ENCODE measurements at places on chromosomes 12 and 14.

DNA sequence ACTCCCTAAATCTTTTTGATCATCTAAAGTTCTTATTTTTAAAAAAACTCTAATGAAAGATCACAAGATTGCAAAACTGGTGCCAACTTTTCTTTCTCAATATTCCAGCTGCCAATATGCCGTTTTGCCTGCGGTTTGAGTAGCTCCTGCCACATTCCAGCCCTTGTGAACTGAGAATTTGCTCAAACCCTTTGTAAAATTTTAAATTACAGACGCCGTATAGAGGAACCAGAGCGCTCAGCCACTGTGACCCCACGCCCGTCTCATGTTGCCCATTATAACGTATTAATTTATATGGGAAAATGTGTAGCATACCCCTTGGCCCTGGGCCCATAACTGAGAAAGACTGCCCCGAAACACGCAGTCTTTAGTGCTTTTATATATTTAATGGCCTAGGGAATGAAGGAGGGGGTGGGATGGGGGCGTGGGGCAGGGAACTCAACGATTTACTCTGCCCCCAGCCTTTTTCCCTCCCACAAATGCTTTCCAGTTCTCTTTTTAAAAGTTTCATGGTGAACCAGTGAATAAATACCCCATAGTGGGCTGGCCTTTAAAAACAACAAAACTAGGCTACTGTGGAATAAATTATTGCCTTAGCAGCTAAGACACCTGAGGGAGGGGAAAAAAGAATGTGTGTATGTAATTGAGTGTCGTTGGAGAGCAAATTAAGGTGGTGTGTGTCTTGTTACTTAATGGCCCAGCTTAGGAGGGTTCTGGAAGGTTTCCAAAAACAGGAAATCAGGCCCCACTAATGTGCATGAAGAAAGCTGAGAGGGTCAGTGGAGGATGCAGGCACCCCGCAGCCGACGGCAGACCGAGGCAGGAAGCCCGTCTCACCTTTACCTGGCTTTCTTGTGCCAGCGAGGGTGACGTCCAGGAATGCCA is 45.7 kb upstream of the RFLNA start:
- no peak for DNase-seq

- no peak for DNase-seq
These were observed 253.3 kb downstream of the SLC15A4 start for GRCh38 chr12:128570191-128571065.

- no peak for DNase-seq
These were observed 456.6 kb downstream of the VRK1 start for GRCh38 chr14:97253756-97254155.

DNA sequence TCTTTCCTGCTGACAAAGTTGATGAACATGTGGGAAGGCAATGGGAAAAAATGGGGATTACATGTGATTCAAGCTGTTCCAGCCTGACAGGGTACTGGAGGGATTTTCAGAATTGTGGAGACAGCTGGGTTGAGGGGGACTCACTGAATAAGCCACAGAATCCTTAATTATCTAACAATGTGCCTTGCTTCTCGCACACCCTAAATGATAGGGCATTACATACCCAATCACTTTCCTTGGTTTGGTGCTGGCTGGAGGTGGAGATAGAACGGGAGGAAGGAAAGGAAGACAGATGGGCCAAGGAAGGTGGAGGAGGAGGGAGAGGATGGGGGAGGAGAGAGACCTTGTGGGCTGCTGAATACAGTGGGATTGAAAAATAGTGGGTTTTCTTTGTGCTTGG is 20.7 kb downstream of the PELI2 start:
- DNase-seq, result no peak

- DNase-seq, result peak; percentile 18
These were observed 513 bp downstream of the CCNK start for GRCh38 chr14:99481745-99482099.

- DNase-seq, result no peak
These were observed 231.8 kb upstream of the NPAS3 start for GRCh38 chr14:32706721-32707519.

- DNase-seq, result no peak
These were observed 7.1 kb downstream of the RAPGEF3 start for GRCh38 chr12:47751561-47751960.

DNA sequence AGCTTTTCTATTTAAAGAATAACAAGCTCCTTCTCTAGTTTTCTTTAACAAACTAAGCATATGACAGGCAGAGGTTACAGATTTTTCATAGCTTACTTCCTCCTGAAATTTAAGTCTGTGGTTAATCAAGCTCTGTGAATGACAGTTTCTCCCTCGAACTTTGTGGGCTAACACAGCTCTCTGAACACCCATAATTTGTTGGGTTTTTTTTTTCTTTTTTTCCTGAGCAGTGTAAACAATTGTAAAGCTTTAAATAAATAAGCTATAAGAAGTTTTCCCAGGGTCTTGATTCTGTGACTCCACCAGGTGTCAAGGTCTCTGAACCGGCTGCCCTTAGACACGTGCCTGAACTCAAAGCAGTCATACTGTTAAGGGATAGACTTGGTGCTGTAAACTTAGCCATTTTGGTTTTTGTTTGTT is 128.1 kb upstream of the AMIGO2 start:
- no peak for DNase-seq

DNA sequence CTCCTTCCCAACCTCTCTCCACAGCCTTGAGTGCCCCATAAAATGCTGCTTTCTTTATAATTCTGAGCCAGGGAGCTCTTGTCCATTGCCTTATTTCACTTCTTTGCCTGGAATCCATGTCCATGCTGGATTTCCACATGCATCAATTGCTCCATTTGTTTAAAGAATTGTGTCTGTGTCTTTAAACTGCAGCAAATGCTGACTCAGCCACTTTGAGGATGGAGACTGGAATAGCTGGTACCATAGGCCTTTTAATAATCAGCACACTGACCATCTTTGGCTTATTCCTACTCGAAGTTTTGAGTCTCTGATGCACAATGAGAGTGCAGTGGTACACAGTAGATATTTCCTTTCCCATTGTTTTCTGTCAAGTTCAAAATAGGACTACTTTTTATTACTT is 318.8 kb downstream of the LRIG3 start:
- no peak for DNase-seq

GRCh38 chr14:48274826-48275225 is 599.4 kb upstream of the MDGA2 start:
- DNase-seq, result no peak

GRCh38 chr12:13326076-13326475 is 129.6 kb downstream of the EMP1 start:
- no peak for DNase-seq

DNA sequence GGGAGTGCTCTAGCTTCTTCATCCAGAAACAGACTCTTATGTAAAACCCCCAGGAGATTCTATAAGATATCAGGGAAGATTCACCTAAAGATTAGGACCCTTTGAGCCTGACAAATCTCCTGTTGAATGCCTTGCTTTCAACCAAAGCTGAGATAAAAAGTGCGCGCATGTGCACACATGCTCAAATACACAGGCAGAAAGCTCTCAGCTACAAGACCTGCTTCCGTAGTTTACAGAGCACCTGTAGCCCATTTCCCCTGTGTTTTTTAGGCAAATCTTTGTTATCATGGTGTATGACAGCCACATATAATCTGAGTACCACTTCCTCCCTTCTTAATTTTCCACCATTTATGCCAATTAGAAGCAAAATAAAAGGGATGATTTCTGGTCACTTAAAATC is 866.9 kb downstream of the NRXN3 start:
- no peak for DNase-seq

DNA sequence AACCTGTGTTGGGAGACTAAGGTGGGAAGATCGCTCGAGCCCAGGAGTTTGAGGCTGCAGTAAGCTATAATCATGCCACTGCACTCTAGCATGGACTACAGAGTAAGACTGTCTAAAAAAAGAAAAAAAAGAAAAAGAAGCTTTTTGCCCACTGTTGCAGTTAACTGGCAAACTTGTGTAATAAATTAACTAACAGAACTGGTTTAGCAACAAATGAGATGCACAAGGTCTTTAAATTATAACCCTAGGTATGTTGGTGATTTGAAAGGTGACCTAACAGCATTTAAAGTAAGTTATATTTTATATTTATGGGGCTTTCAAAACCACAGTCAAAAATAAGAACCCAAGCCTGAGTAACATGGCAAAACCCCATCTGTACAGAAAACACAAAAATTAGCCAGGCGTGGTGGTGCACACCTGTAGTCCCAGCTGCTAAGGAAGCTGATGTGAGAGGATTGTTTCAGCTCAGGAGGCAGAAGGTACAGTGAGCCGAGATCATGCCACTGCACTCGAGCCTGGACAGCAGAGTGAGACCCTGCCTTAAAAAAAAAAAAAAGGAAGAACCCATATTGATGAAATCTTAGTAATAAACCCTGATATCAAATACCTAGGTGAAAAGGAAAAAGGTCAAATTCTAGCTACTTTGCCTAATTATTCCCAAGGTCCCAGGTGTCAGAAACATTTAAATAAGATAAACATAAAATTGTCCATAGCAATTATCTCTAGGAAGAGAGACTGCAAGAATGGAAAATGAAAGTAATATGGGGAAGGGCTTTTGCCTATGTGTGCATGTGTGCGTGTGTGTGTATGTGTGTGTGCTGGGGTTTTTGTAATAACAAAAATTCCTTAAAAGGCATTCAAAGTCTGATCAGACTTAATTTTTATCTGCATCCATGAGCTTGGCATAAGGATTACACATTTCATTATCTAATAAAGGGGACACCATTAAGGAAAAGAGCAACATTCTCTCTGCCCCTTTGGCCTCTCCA is 15.4 kb downstream of the SYNE2 start:
- DNase-seq, result no peak

DNA sequence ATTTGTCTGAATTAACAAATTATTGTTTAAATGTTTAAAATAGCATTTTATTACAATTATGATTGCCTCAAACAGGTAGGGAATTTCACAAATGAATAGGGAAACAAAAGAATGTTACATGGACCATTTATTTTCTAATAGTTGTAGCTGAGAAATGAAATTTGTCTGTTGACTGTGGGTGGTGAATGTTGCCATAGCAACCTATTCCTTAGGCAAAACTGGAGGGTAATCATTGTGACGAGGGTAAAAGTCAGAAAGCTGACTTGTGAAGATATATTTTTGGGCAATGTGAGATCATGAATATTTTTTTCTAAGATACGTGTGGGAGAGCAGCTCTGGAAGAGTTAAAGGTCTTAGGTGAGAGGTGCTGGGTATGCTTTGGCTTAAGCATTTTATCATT is 24.2 kb upstream of the CLEC14A start:
- no peak for DNase-seq

DNA sequence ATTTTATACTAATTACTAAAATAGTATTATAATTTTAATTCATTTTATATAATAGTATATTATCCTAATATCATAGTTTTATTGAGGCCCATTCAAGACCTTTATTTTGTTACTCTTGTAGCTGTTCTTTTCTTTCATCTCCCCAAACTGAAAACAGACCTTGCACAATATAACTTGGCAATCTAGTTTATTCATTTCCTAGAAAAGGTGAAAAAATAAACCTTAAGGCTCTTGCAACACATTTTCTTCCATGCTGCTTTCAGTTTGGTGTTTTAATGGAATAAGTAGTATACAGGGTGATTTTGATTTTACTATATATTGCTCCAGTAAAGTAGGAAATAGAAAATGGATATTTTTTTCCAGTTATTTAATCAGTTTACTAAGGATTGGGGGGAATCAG is 174.0 kb downstream of the SLC2A13 start:
- DNase-seq, result no peak

DNA sequence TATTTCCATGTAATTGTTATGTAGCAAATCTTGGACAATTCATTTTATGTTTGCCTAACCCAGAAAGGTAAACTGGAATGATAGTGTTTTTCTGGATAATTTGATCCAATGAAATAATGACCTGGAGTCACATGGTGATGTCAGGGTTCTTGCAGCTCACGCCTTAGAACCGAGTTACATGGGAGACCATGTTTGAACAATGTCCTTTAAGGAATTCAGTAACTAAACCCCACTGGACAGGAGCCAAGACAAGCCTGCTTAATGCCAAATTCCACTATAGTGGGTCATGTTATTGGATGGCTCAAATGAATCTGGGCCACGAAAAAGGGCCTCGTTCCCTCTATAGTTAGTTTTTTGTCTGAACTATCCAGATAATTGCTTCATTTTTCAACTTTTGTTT is 255.8 kb upstream of the HMGA2 start:
- DNase-seq, result no peak

DNA sequence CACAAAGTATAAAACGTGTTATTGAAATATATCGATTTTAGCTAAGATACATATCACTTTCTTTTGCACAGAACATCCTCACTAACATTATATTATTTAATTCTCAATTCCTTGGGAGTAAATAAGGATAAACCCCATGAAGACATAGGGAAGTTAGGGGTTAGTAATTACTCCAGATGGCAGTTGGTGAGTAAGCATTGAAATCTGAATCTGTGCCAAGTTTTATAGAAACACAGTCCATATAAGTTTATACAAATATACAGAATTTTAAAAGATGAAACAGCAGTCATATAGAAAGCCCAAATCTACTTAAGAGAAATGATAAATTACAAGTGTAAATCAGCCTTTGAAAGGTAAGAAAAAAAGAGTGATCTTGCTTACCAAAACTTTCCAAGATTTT is 200.4 kb upstream of the SYT10 start:
- DNase-seq, result no peak

DNA sequence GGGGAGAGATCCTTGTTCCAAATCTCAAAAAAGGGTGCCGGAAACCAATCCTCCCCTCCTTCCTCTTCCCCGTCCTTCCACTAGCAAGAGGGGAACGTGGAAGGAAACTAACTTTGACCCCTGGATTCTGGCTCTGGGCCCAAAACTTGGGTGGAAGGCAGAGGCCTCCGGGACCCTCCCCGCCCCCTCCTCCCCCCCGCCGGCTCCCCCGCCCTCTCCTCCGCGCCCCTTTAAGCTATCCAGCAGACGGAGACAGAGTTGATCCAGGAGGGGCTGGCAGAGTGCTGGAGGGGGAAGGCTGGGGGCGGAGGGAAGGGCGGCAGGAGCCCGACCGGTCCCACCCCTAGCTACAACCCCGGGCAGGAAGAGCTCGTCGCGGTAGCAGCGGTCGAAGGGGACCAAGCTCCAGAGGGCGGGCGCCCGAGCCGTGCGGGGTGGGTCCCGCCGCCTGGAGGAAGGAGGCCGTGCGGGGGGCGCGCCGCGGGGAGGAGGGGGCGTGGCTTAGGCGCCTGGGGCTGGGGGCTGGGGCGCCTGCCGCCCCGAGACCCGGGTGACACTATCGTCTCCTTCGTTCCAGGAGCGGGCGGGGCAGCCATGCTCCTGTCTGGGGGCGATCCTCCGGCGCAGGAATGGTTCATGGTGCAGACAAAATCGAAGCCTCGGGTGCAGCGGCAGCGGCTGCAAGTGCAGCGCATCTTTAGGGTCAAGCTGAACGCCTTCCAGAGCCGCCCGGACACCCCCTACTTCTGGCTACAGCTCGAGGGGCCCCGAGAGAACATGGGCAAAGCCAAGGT is at the start of gene NYNRIN:
Gene NYNRIN, plus strand, starts transcription at position 351 of the 794 bp plus-strand sequence. Its CDS starts 244 bp downstream, at position 595.
- DNase-seq, result peak; percentile 28

GRCh38 chr14:76904740-76905569 is 78.7 kb downstream of the LRRC74A start:
- no peak for DNase-seq

GRCh38 chr12:104498211-104498801 is 41.6 kb downstream of the CHST11 start:
- DNase-seq, result no peak

GRCh38 chr12:96719660-96720362 is 187.2 kb upstream of the NEDD1 start:
- DNase-seq, result no peak

Measured in NCI-H1694 (cell line).